ENCODE measurements at places on chromosomes 1 and 21.

GRCh38 chr1:100536031-100536430 is 1.9 kb upstream of the GPR88 start:
- no peak for DNase-seq

DNA sequence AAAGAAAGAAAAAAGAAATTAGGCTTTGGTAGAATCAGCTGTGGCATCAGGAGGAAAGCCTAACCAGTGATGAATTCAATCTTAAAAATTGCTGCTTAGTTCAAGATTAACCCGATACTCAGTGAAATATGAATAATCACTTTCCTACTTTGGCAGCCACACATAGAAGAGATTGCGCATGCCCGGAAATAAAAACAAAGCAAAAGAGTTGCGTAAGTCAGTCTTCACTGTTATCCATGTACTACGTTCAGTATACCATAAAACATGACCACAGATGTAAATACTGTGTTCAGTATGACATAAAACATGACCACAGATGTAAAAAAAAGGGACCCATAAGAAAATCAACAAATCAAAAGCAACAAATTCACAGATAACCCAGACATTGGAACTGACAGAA is 19.2 kb downstream of the CD1D start:
- no peak for DNase-seq

GRCh38 chr1:37717631-37718030 is 25.3 kb downstream of the CDCA8 start:
- DNase-seq, result no peak

DNA sequence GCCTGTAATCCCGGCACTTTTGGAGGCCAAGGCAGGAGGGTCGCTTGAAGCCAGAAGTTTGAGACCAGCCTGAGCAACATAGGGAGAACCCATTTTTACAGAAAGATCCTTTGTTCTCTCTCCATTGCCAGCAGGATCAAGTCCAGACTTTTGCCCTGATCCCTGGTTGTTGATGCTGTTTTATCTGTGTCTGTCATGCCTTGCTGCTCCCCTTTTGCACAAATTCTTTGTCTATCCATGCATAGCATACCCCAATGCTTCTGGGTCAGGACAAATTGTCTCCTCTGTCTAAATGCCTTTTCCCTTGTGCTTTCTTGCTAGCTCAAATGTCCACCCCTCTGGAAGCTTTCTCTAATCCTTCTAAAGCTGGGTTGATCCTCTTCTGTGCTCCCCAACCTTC is 25.3 kb upstream of the FAAH start:
- DNase-seq, result no peak

DNA sequence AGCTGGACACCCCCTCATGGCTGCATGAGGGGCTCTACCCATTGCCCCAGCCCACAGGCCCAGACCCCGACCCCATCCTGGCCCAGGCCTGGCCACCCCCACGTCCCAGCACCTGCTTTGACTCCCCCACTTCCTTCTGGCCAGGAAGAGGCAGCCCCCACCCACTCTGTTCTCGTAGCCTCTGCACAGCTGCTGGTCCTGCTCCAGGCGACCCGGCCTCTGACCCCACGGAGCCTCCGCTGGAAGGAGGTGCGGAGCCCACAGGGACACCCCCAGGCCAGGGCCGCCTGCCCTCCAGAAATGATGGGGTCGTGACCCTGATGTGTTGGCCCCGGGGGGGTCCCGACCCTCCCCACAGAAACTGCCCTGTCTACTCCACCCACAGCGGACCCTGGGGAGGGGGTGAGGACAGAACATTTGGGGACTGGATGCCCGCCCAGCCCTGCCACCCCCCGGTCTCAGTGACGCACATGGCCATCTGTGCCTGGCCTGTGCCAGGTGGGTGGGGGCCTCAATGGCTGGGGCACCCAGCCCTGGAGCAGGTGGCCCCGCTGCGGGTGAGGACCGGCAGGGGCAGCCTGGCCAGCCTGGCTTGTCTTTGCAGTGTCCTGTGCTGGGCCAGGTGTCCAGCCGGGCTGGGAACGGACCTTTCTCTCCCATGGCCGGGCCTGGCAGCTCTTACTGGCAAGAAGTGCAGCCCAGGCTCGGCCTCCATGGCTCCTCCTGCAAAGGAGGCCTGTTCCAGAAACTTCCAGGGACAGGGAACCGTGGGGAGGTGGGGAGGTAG is 78.6 kb downstream of the MORN1 start:
- no peak for DNase-seq

- DNase-seq, result no peak
Measured at GRCh38 chr21:31398574-31398973, 54.5 kb upstream of the TIAM1 start.

GRCh38 chr1:100627054-100627716 is 89.2 kb downstream of the GPR88 start:
- peak; percentile 61 for DNase-seq

DNA sequence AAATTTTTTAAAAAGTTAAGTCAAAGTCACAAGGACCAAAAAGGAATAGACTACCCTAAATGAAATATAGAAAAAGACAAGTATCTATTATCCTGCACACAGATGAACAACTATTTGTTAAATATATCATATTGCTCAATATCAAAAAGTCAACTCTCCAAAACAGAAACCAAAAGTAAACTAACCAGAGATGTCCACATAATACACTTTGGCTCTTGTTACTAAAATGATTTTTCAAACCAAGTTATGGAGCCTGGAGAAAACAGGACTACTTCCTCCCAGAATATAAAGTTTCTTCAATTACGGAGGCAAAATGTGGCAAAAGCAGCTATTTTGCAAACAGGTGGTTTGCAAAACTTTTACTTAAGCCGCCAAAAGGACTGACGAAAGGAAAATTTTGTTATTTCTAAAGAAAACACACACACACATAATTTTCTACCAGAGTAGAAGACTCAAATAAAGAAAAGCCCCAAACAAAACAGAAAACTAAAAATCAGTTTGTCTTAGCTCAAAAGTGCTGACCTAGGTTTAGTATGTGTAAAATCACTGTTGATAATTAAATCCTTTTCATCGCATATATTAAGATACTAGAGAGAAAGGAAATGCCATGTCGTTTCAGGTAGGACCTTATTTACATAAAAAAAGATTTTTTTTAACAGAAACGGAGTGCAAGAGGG is 1.1 kb downstream of the DPYD start:
- no peak for DNase-seq

- peak; percentile 18 for DNase-seq
Measured at GRCh38 chr1:28718586-28719331, 18.0 kb upstream of the YTHDF2 start.

GRCh38 chr21:32710069-32710784 is 17.6 kb downstream of the SYNJ1 start:
- no peak for DNase-seq

- no peak for DNase-seq
Measured at GRCh38 chr1:174883409-174883808, 116.3 kb upstream of the CACYBP start.

DNA sequence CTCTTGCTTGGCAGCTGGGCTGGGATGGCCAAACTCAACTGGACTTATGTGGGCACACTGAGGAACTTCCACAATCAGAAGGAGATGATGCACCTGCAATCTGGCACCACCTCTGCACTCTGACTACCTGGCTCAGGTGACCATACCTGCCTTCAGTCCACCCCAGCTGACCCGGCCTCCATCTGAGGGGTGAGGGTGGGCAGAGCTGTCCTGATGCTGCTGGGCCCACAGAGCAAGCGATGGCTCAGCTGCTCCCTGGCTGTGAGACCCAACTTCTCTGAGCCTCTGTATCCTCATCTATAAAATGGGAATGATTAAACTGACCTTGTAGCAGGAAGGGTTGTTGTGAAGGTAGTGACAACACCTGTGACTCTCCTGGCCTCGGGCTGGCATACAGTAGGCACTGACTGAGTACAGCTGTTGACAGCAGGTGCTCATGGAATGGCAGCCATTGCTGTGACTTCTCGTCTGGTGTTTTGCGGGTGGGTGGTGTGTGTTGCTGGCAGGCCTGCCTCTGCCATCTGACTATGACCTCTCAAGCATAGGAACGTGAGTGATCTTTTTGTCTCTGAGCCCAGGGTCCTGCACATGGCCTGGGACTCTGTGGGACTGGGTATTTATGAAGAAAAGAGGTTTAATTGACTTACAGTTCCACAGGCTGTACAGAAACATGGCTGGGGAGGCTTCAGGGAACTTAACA is 438.5 kb downstream of the PTPRU start:
- no peak for DNase-seq

- no peak for DNase-seq
Measured at GRCh38 chr1:41383094-41383852, 22.0 kb downstream of the FOXO6 start.

- DNase-seq, result peak; percentile 16
Measured at GRCh38 chr1:159177272-159177907, 6.0 kb downstream of the CADM3 start.

- DNase-seq, result no peak
Measured at GRCh38 chr1:203656796-203657747, 30.4 kb downstream of the ATP2B4 start.

- no peak for DNase-seq
Measured at GRCh38 chr1:61162520-61163258, 80.3 kb downstream of the NFIA start.
